ENCODE measurements at places on chromosomes 1 and 21. TPM values are rescaled to one million over a fixed set of nuclear protein-coding genes. Genes with fewer than 3 reads are reported as not detected.

Gene RGS18
- total RNA-seq = not detected

Gene RHD
- total RNA-seq = not detected

Gene OR11L1
- total RNA-seq = not detected

Gene RGS2
- total RNA-seq = 5.2 TPM

Gene IFI44L
- 23.5 TPM for total RNA-seq

Gene RNU1-3
- total RNA-seq = 2,189 TPM

GRCh38 chr21:39669485-39669884, 56.7 kb downstream of the B3GALT5 start:
- H3K27ac ChIP-seq = no peak overlapping the region
- H3K36me3 ChIP-seq = no peaks in the 10 kb centered on the region
- no peaks in the 10 kb centered on the region for H3K4me1 ChIP-seq
- DNase-seq = no peak
- H3K4me3 ChIP-seq = no peak overlapping the region
- no peaks in the 10 kb centered on the region for H3K27me3 ChIP-seq

DNA sequence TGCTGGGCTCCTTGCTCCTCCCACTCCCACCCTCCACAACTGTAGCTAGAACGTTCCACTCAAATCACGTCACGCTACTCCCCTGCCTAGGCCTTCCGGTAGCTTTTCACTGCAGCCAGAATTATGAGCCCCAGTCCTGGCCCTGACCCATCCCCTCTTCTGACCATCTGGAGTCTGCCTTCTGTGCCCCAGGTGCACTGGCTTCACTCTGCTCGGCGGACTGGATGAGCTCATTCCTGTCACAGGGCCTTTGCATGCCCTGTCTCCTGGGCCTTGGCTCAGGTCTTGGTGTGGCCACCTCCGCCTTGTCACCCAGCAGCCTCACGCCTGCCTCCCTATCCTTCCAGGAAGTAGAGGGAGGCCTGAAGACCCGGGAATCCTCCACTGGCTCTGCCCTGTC, 62.5 kb upstream of the ACTL8 start:
- H3K36me3 ChIP-seq = no peaks in the 10 kb centered on the region
- DNase-seq = no peak
- no peak overlapping the region for H3K4me3 ChIP-seq
- H3K27me3 ChIP-seq = no peaks in the 10 kb centered on the region
- no peaks in the 10 kb centered on the region for H3K4me1 ChIP-seq

GRCh38 chr1:113579256-113580018, 179.8 kb downstream of the PHTF1 start:
- H3K36me3 ChIP-seq = no peaks in the 10 kb centered on the region
- H3K4me3 ChIP-seq = no peak overlapping the region
- H3K27ac ChIP-seq = no peak overlapping the region
- DNase-seq = no peak

DNA sequence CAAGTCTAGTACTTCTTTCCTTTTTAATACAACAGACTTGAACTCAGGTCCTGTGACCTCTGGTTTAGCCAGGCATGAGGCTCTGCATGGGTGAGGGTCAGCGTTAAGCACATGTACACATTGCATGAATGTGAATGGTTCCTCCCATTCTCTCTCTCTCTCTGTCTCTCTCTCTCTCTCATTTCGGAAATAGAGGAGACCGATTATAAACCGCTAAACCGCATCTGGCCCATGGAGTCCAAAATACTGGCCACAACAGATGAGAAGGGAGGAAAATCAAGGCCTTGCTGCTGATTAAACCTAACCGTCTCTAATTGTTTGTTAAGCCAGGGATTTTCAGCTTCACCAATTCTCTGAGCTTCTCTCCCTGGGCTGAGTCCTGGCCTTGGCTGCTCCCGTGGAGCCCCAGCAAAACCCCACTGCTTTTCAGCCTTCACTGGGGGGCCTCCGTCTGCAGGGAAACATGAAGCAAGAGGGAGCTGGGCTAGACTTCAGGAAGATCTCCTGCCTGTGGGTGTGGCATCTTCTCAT, 6.6 kb downstream of the RSPO1 start:
- no peak overlapping the region for H3K4me3 ChIP-seq
- no peaks in the 10 kb centered on the region for H3K4me1 ChIP-seq
- H3K27ac ChIP-seq = no peak overlapping the region
- H3K36me3 ChIP-seq = no peaks in the 10 kb centered on the region
- no peak for DNase-seq
- peaks cover 65% of the 10 kb centered on the region for H3K27me3 ChIP-seq

DNA sequence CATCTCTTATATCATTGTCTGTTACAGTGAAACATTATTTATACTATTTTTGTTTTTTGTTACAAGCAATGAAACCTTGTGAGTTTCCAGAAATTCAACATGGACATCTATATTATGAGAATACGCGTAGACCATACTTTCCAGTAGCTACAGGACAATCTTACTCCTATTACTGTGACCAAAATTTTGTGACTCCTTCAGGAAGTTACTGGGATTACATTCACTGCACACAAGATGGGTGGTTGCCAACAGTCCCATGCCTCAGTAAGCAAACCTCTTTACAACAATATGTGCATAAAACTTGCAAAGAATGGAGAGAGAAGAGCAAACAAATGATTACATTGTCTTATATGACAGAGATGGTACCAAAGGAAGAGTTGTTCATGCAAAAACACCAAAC, 22.4 kb downstream of the CFHR4 start:
- no peak overlapping the region for H3K27ac ChIP-seq
- no peaks in the 10 kb centered on the region for H3K36me3 ChIP-seq
- no peak for DNase-seq
- H3K27me3 ChIP-seq = no peaks in the 10 kb centered on the region
- no peaks in the 10 kb centered on the region for H3K4me1 ChIP-seq

GRCh38 chr21:17572431-17572830, 40.3 kb downstream of the BTG3 start:
- DNase-seq = no peak
- peaks cover 3% of the 10 kb centered on the region for H3K27me3 ChIP-seq
- no peaks in the 10 kb centered on the region for H3K36me3 ChIP-seq
- no peak overlapping the region for H3K27ac ChIP-seq

- H3K4me3 ChIP-seq = no peak overlapping the region
- H3K36me3 ChIP-seq = peaks cover 11% of the 10 kb centered on the region
- no peaks in the 10 kb centered on the region for H3K27me3 ChIP-seq
- DNase-seq = no peak
These were observed 29.6 kb downstream of the SETD4 start for GRCh38 chr21:36030581-36031189.

GRCh38 chr1:21322681-21323016, 32.4 kb upstream of the ECE1 start:
- peak overlapping the region; percentile 72 for H3K27ac ChIP-seq
- peaks cover 59% of the 10 kb centered on the region for H3K4me1 ChIP-seq
- H3K36me3 ChIP-seq = peaks cover 26% of the 10 kb centered on the region
- DNase-seq = no peak
- H3K4me3 ChIP-seq = peak overlapping the region; percentile 45

DNA sequence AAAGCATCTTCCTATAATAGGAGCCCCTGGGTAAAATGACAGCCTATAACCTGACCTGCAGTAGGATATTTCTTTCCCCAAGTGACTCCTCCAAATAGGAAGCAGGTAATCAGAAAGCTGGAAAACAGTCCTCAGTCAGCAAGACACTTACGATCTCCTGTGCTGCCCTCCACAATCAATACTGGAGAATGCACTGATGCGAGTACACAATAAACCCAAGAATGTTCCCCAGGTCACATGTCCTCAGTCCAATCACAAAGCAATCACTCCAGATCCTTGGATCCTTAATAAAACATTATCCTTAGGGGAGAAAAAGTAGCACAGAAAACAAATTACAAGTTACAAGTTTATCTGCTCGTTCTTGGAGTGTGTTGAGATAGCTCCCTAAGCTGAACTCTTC, 233.1 kb downstream of the SLC45A1 start:
- peaks cover 39% of the 10 kb centered on the region for H3K36me3 ChIP-seq
- H3K27ac ChIP-seq = no peak overlapping the region
- H3K4me1 ChIP-seq = peaks cover 40% of the 10 kb centered on the region
- no peaks in the 10 kb centered on the region for H3K27me3 ChIP-seq

DNA sequence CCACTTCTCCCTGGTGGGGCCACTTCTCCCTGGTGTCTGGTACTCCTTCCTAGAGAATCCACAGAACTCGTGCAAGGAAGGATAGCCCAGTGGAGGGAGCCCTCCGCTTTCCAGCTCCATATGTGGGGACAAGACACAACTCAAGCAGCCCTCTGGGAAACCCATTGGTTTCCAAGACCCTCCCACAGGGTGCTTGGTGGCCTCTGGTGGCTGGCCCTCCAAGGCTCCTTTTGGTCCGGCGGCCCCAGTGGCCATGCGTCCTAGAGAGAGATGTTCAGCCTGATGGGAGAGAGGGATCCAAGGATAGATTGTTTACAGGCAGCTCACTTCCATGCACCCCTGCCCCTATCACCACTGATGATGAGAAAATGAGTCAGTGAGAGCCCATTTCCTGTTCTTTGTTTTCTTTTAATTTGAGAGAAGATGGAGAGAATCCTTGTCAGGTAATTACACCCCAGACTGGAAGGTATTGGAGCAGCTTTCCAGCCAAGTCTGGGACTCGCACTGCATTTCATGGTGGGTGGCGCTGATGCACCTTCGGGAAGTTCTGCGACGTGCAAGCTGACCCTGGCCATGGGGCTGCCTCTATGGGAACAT, 486.2 kb upstream of the VAMP3 start:
- H3K4me1 ChIP-seq = no peaks in the 10 kb centered on the region
- no peaks in the 10 kb centered on the region for H3K36me3 ChIP-seq
- peak; percentile 48 for DNase-seq
- H3K27me3 ChIP-seq = no peaks in the 10 kb centered on the region
- H3K27ac ChIP-seq = no peak overlapping the region

- H3K27ac ChIP-seq = no peak overlapping the region
- H3K27me3 ChIP-seq = no peaks in the 10 kb centered on the region
- no peaks in the 10 kb centered on the region for H3K36me3 ChIP-seq
These were observed 505.8 kb downstream of the PLPP3 start for GRCh38 chr1:56073614-56074006.
